ENCODE measurements at places on chromosomes 5 and 9. TPM values are rescaled to one million over a fixed set of nuclear protein-coding genes. Genes with fewer than 3 reads are reported as not detected.

GRCh38 chr5:94180761-94181160 is 437.6 kb downstream of the KIAA0825 start:
- no peaks in the 10 kb centered on the region for H3K27me3 ChIP-seq
- H3K4me3 ChIP-seq, result no peak overlapping the region
- H3K4me1 ChIP-seq, result no peaks in the 10 kb centered on the region
- DNase-seq, result no peak
- H3K36me3 ChIP-seq, result no peaks in the 10 kb centered on the region

Gene LIFR
- total RNA-seq, result 116 TPM

GRCh38 chr9:89430995-89431394 is 66.9 kb downstream of the SEMA4D start:
- no peaks in the 10 kb centered on the region for H3K36me3 ChIP-seq
- no peak overlapping the region for H3K27ac ChIP-seq
- no peak overlapping the region for H3K4me3 ChIP-seq
- H3K27me3 ChIP-seq, result no peaks in the 10 kb centered on the region
- H3K4me1 ChIP-seq, result no peaks in the 10 kb centered on the region

Gene FAM221B
- total RNA-seq, result not detected
